Neural crest cell (in vitro differentiated cells): ENCODE measurements at places on chromosomes 2 and 18.

DNA sequence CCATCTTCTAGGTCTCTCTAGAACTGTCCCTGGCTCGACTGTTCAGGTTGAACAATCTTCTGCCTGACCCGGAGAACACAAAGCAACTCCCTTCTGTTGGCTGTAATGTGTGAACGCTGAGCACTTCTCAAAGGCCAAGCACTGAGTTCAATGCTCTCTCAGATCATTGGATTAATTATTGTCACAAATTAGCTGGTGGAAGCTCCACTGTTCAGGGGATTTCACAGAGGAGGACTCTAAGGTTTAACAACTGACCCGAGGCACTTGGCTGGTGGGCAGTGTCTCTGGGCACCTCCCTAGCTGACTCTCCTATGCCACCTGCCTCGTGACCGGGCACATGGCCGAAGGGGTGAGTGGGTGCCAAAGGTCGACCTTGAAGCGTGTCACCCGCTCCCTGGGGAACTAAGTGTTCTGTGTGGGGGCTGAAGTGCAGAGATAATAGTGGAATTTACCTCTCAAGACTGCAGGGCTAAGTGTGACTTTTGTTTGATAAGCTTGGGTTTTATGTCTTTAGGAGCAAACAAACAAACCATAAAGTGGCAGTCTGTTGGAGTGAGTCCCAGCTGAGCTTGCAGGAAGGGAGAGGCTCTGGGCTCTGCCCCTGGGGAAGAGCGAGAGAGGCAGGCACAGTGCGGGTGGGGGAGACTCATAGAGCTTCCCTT, 64.8 kb downstream of the BCL2L11 start:
- DNase-seq = no peak

DNA sequence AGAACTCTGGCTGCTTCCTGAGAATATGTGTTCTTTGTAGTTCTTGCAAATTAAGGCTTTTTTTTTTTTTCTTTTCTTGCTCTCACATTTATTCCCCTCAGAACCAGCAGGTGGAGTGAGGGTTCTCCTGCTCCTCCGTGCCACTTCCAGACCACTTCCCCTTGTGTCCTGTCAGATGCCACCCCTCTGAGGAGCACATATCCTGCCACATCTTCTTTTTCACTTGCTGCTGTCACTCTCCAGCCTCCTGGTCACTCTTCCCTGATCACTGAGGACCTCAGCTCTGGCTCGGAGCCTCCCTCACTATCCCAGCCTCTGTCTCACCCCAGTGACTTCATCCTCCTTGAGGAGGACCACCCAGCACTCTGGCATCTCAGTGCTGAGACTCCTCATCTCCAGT, 100.5 kb downstream of the TACR1 start:
- no peak for DNase-seq

DNA sequence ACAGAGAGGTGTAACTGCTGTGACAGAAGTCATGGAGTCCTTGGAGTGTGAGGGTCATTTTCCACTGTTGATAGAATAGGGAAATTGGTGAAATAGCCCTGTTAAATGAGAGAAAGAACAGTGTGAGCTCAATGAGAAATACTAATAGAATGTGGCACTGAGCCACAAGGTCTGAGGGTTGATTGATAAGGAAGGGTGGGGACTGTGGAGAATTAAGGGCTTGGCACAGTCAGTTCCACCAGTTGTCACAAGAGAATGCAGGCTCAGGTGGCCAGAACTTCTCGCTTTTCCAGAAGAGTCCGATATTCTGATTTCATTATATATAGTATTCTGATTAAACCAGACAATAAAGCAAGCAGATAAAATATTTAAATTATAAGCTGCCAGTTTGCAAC, 9.1 kb upstream of the IL1RN start:
- no peak for DNase-seq

GRCh38 chr2:68108120-68108519, 45.3 kb upstream of the C1D start:
- DNase-seq = no peak

DNA sequence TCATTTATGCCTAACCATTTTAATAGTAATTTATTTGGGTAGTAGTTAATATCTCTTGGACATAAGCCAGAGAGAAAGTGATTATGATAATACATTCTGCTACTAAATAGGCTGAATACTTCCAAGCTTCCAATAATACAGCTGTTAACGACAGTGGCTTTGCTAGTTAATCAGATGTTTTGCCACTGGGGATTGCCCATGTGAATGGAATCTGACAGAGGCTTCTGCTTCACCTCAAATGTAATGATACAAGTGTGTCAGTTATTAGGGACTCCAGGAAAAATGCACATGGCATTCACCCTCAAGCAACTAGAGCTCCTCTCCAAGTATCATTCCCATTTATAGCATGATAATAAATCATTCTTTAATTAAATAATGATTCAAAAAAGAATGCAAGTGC, 185.0 kb upstream of the TMEFF2 start:
- DNase-seq = no peak

DNA sequence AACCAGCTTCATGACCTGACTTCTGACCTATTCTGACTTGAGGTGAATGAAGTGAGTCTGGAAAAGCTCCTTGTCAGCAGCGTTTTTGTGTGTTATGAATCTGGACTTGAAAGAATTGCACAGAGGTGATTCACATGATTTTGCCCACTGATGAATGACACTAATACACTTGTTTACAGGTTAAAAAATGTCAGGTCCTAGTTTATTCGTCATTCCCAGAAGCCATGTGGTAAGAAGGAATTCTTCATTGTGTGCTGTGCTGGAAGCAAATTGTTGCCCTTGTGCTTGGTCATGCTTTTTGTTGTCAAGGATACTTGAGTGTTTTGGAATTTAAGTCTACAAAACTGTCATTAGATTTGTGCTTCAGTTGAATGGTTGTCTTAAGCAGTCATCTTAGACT, 15.5 kb downstream of the SEC11C start:
- DNase-seq = no peak

- no peak for DNase-seq
These were observed 103.1 kb downstream of the MCFD2 start for GRCh38 chr2:46812361-46813019.

- no peak for DNase-seq
These were observed 511.3 kb upstream of the FAM98A start for GRCh38 chr2:34110392-34110791.
